ENCODE measurements at places on chromosomes 13 and 19.
A peak's percentile ranks its signal among the peaks of the same experiment; 100 is the strongest.

GRCh38 chr13:95650696-95651095, 6.2 kb upstream of the DZIP1 start:
- DNase-seq, result no peak

GRCh38 chr13:100363285-100363711, 225.3 kb downstream of the GGACT start:
- DNase-seq, result peak; percentile 4

- DNase-seq, result no peak
Measured at GRCh38 chr19:18441804-18442788, 4.2 kb upstream of the ISYNA1 start.

DNA sequence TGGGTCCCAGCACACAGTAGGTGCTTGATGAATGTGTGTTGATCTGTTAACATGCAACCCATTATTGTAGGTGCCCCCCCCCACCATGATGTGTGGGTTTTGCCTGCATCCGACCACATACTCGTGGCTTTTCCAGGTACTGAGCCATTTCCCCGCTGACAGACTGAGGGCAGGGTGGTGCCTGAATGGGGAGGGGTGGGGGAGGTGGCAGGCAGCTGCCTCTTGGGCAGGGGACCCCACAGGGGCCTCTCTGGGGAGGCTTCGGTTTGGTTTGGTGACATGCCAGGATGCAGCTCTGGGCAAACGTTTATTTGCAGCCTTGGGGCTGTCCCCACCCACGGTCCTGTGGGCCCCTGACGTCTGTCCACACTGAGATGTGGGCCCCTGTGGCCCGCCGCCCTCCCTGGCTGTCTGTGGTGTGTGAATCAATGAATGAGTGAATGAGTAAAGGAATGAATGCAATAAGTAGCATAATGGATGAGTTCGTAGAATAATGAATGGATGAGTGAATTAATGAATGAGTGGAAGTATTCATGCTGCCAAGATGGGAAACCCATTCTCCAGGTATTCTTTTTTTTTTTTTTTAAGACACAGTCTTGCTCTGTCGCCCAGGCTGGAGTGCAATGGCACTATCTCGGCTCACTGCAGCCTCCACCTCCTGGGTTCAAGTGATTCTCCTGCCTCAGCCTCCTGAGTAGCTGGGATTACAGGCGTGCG, 9.0 kb upstream of the JUND start:
- no peak for DNase-seq

DNA sequence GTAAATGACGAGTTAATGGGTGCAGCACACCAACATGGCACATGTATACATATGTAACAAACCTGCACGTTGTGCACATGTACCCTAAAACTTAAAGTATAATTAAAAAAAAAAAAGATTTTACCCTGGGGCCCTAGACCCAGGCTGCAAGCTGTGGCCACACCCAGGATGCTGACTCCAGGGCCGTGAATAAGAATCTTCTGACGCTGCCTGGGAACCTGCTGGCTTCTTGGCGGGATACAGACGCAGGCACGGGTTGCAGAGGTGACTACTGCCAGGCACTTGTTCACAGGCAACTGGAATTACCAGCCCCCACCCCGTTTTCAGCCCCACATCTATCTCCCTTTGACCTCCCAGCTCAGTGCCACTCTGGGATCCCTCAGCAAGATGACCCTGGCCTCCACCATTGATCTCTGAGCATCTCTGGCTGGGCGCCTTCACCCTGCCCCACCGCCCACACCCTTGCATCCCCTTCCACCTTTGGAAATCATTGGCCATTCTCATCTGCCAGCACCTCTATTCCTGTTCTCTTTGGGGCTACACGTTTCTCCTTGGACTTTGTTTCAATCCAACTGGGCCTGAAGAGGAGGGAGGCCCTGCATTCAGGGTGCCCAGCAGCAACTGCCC, 21.1 kb upstream of the CFAP97D2 start:
- DNase-seq, result no peak

DNA sequence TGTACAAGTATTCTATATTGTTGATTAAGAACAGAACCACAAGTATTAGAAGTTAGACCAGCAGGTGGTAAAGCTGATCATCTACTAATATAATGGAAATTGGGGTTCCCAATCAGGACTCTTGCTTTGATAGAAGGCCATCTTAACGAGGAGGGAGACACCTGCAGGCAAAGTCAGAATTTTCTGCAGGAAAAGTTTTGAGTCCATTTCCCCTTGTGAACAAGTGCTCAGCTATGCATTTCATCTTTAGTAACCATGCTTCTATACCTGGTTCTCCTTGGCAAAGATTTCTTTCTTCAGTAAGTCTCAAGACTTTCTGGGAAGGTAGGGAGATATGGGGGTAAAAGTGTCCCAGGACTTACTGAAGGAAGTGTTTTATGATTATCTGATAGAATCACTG, 36.1 kb upstream of the USPL1 start:
- no peak for DNase-seq

GRCh38 chr19:50184196-50184595, 19.2 kb upstream of the MYH14 start:
- DNase-seq, result no peak

DNA sequence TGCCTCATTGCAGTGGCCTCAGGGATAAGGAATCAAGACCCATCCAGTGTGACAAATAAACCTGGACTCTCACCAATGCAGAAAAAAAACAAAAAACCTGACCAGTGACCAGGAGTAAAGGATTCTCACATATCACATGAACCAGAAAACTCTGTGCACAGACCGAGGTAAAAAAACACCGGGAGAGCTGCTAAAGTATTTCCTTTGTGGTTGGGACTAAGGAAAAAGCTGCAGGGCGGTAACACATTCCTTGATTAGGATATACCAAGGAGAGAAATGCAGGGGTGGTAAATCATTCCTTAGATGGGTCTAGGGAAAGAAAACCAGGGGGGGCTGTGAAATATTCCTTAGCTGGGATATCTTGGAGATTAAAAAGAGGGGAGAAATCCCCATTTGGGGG, 64.8 kb upstream of the ZNF85 start:
- DNase-seq, result no peak

- DNase-seq, result peak; percentile 99
Measured at GRCh38 chr19:36331353-36332228, 47.4 kb downstream of the ZFP14 start.

GRCh38 chr13:96546463-96546862, 447.8 kb downstream of the OXGR1 start:
- no peak for DNase-seq

DNA sequence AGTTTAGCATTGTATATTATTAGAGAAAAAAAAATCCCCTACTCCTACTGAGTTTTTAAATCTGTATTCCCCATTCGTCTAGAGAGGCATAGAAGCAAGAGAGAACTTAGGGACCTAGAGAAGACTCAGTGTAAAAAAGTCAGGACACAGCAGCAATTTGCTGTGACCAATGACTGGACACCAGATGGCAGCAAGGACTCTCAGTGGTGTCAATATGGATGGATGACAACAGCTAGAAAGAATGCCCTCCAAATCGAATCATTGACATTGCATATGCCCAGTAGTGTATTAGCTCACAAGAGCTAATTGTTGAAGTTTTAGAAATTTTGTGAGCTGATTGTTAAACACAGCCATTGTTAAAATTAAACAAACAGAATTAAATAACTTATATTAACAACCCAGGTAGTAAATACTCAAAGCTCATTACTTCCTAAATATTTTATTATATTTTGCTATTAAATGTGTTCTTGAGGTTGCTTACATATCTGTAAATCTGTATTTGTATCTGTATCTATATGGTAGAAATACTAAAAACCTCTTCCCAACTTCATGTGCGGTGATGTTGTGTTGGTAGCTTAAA, 43.9 kb downstream of the SIAH3 start:
- DNase-seq, result peak; percentile 25

GRCh38 chr19:16034958-16035560, 41.2 kb upstream of the TPM4 start:
- DNase-seq, result no peak

DNA sequence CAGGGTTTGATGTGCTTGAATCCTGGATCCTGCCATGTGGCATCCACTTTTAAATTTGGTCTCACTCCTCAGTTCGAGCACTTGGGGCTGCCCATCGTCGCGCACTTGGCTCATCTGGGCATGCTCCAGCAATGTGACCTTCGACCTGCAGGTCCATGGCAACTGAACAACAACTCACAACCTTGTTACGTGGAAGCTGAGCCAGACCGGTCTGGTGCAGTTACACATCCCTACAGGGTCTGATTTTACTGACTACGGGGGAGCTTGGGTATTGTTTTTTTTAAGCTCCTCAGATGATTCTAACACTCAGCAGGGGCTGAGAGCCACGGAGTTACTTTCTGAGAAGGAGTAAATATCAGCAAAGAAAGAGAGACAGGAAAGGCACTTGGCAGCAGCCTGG, 769.6 kb downstream of the UQCRFS1 start:
- DNase-seq, result no peak

- peak; percentile 64 for DNase-seq
Measured at GRCh38 chr13:52947921-52948373, 80.7 kb upstream of the OLFM4 start.

- no peak for DNase-seq
Measured at GRCh38 chr13:106061781-106062180, 473.7 kb downstream of the EFNB2 start.

GRCh38 chr19:24057144-24057543, 29.8 kb upstream of the ZNF254 start:
- DNase-seq, result no peak

DNA sequence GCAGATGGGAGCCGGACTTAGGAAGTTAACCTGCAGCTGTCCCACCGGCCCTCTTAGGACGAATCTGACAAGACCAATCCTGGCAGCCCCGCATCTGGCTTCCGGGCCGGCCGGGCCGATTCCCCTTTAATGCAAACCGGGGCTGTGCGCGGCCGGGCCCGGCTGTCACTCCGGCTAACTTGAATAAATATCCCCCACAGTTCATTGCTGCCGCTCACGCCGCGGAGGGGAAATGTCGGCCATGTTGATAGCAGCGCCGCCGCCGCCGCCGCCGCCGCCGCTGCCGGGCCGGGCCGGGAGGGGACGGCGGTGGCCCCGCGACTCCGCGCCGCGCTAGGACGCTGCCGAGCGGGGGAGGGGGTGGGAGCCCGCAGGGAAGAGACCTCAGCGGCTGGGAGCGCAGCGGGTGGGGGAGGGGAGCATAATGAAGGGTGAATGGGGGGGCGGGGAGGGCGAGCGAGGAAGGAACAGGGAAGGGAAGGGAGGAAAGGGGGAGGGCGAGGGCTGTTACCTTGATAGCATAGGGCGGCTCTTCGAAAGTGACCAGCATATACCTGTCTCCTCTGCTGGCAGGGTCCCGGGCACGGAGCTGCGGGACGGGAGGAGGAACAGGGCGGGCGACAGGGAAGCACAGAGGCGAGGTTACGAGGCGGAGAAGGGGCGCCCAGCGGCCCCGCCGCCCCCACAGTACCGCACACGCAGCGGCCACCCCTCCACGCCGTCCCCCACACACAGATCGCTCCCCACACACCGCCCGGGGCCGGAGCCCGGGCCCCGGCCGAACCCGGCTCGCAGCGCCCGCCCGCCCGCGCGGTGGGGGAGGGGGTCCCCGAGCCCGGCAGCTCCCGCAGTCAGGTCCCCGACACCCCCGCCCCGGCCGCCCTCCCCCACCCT, 1.1 kb downstream of the INTS6 start:
- peak; percentile 93 for DNase-seq

- no peak for DNase-seq
Measured at GRCh38 chr19:40588110-40588854, 11.6 kb downstream of the SHKBP1 start.

DNA sequence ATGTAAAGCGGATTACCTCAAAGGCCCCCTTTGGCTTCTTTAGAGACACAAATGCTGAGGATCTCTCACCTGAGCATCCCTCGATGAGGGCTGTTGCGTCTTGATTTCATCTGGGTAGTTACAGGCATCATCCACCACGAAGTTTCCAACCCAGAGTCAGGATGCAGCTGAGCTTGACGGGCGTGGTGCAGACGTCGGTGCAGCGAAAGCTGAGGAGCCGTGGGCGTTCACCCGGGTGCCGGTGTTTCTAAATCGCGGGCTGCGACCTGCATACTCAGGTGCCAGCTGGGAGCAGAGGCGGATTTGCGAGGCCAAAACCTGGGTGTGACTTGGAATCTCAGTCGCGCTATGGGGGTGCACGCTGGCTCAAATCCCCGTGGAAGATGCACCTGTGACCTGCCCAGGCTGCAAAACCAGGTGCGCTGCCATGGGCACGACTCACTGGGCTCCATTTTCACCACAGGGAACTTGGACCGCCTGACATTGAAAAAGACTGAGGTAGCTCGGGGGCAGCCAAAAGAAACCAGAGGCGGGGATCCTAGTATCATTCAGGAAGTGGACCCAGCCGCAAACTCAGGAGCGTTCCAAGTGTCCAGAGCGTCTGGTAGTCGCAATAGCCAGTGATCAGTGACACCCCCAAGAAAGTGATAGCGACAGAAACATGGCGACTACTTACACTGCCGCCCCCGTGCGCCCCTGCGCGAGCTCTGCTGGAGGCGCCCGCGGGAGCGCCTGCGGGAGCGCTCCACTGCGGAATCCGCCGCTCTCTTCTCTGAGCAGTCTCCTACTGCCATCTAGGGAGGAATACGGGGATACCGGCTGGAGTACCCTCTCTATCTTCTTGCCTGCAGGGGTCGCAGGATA, 36.4 kb upstream of the IGFL4 start:
- DNase-seq, result peak; percentile 89

DNA sequence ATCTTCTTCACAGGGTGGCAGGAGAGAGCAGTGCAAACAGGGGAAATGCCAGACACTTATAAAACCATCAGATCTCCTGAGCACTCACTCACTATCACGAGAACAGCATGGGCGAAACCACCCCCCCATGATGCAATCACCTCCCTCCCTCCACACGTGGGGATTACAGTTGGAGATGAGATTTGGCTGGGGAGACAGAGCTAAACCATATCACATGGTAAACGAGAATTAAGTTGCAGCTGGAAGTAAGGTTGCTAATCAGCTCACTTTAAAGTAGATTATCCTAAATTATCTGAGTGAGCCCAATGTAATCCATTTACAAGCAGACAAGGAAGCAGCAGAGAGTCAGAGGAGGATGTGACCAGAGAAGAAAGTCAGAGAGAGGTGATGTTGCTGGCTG, 102.2 kb upstream of the IPO5 start:
- no peak for DNase-seq

GRCh38 chr19:7611541-7612279, 16.0 kb downstream of the CAMSAP3 start:
- no peak for DNase-seq

- peak; percentile 36 for DNase-seq
Measured at GRCh38 chr19:17671906-17672305, 16.2 kb downstream of the UNC13A start.
